ENCODE measurements at places on chromosomes 4 and X.
A peak's percentile ranks its signal among the peaks of the same experiment; 100 is the strongest.

GRCh38 chr4:99458911-99459447 is 23.8 kb upstream of the ADH7 start:
- DNase-seq, result no peak

GRCh38 chr4:15245006-15245530 is 182.8 kb upstream of the C1QTNF7 start:
- no peak for DNase-seq

- no peak for DNase-seq
These were observed 146.6 kb downstream of the PPA2 start for GRCh38 chr4:105327222-105327621.

- DNase-seq, result no peak
These were observed 215.9 kb upstream of the AADAT start for GRCh38 chr4:170305627-170306026.

DNA sequence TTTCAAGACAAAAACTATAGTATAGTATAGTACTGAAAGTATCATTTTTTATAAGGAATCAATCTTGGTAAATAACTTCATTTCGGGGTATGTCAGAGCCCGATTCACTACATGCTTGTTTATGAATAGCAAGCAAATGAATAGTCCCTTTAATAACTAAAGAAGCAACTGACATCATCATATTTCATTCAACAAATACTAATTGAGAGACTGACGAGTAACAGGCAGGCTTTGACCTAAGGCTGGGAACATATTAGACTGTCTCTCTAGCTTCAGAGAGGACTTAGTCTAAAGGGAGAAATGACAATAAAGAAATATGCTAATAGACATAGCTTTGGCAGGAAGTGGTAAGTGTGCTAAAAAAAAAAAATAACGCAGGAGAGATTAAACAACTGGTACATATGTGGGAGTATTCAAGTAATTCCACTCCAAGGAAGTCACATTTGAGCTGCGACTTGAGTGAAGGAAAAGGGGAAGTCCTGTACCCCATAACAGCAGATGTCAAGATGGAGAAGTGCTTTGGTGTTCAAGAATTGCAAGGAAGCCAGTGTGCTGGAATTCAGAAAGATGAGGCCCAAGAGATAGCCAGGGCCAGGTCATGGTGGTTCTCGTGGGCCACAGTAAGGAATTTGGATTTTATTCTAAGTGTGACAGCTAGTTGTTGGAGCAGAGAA is 284.9 kb downstream of the FBXO8 start:
- DNase-seq, result no peak

GRCh38 chr4:13998850-13999445 is 371.4 kb upstream of the BOD1L1 start:
- DNase-seq, result no peak

DNA sequence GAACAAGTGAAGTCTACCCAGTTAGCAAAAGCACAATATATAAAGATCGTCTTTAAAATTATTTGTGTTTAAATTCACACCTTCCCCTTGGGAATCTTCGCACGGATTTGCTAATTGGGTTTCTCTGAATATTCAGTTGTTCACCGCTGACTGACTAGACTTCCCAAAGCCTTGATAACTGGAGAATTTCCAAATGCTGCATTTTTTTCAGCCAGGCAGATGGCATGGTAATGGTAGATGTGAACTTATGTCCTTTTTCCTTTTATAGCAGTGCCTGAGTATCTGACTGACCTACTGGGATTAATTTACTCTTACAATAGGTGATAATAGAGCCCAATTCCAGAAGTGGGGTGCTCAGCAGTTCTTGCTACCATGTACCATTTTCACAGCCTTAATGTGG is 548.1 kb downstream of the PACRGL start:
- DNase-seq, result no peak

GRCh38 chr4:142874684-142875083 is 28.6 kb upstream of the INPP4B start:
- DNase-seq, result no peak

DNA sequence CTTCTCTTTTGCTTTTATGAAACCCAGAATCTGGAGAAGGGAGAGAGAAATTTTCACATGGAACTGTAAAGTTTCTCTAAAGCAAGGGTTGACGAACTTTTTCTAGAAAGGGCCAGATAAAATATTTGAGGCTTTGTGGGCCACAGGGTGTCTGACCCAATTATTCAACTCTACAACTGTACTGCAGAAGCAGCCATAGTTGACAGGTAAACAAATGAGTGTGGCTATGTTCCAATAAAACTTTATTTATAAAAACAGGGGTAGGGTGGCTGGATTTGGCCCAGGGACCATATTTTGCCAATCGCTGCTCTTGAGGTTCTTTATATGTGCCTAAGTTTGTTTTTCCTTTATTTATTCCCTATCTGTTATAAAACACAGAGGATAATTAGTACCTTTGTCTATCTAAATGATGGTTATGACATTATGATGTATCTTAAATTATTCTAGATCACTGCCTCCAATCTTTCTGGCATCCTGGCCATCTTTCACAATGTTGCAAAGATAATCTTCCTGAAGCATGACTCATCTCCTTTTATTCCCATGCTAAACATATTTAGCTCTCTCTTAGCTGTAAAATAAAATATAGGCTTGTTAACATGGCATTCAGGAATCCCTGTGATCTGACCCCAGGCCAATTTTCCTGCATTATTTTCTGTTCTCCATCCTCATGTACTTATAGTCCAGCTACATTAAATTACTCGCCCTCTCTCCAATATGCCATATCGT is 106.8 kb upstream of the CBLL2 start:
- peak; percentile 4 for DNase-seq

DNA sequence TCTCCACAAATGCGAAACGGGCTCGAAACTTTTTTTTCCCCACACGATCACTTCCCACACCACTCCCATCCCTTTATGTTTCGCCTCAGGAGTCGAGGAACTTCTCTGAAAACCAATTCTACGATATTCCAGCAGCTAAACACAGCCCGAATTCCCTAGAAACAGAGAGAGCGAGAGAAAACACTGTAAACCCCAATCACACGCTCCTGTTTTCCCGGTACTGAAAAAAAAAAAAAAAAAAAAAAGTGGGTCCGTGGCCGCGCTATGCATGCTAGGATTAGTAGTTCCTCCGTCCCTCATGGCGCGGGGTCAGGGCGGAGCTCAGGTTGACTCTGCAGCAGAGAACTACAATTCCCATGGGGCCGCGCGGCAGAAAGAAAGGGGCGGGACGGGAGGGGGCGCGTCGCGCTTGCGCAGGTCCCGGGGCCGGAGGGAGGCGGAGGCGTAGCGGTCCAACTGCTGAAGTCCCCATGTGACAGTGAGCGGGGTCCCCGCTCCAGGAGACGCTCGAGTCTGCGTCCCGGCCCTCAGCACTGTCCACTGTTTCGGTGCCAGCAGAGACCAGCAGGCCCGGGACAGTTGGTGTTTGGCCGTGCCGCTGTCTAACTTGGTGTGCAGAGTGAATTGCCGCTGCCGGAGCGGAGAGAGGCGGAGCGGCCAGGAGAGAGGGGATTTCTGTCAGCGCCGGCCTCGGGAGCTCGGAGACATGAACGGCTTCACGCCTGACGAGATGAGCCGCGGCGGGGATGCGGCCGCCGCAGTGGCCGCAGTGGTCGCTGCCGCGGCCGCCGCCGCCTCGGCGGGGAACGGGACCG is at the start of gene SAP30:
Gene SAP30, plus strand, starts transcription at position 478 of the 815 bp plus-strand sequence. Its CDS starts 229 bp downstream, at position 707.
- DNase-seq, result peak; percentile 91

GRCh38 chr4:176896211-176896610 is 103.5 kb upstream of the VEGFC start:
- DNase-seq, result no peak

- DNase-seq, result no peak
These were observed 119.7 kb downstream of the SHOX start for GRCh38 chrX:750263-750662.

- DNase-seq, result no peak
These were observed 43.0 kb upstream of the FTHL17 start for GRCh38 chrX:31114858-31115257.

All from AG04449 (cell line).